ENCODE measurements at places on chromosomes 2 and 18.

DNA sequence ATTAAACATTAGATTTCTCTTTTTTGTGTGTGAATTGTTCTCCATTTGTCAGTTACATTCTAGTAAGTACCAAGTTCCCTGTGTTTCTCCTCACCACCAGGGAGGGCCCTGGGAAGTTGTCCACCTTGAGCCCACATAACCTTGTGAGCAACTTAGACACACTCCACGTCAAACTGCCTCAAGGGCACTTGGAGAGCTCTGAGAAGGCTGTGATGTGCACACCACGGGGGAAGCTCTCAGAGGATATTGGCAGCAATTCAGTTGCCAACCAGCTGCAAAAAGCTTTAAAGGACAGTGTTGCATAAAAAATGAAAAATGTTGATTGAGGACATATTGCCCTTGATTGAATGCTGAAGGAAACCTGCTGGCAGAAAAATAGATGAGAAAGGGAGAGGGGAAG, 743.6 kb downstream of the RNF144A start:
- no peak for DNase-seq

GRCh38 chr2:113672326-113672932, 45.4 kb downstream of the RABL2A start:
- no peak for DNase-seq

DNA sequence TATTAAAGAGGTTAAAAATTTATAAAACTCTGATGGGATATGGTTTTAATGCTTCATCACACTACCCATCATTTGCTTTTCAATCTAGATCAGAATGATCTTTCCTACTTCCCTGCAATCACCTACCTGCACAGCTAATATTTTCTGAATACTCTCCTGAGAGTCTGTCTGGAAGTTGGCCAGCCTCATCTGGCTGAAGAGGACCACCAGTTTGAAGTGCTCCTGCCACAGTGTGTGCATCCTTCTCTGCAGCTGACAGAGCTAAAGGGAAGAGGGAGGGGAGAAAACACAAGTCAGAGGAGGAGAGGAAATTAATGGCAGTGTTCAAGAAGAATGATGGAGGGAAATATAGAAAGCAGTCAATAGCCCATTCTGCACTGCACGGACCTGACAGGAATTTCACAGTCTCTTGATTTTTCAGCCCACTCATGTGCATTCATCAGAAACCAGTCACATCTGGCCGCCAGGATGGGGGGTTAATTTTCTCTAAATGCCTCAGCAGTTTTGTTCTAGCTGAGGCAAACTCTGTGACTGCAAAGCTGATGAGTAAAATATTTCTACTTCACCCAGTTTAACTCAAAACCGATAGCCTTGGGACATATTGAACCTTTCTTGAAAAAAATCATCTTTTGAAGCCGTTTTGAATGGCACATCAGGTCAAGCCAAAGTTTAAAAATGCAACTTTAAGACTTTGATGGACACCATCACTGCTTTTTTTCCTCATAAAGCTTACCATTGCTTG, 201.8 kb upstream of the KLHL14 start:
- DNase-seq: no peak

- peak; percentile 80 for DNase-seq
Observed at GRCh38 chr2:105072039-105072438, 34.2 kb downstream of the MRPS9 start.

GRCh38 chr2:6914828-6915227, 2.4 kb upstream of the RNF144A start:
- no peak for DNase-seq

DNA sequence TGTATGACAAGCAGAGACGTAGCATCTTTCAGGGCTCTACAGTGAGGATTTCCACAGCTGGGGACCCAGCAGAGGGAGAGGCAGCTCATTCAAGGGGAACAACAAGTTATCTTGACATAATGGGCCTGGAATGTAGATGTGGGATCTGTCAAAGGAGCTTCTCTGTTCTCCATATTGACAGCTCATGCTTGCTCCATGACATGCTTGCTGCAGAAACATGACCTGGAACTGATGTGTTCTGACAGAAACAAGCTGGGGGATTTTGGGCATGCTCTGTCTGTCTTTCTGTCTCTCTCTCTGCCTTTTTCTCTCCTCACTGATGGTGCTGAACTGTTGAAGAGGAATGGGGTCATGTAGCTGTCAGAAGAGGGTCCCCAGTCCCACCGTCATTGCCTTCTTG, 79.6 kb downstream of the MMADHC start:
- DNase-seq: no peak

DNA sequence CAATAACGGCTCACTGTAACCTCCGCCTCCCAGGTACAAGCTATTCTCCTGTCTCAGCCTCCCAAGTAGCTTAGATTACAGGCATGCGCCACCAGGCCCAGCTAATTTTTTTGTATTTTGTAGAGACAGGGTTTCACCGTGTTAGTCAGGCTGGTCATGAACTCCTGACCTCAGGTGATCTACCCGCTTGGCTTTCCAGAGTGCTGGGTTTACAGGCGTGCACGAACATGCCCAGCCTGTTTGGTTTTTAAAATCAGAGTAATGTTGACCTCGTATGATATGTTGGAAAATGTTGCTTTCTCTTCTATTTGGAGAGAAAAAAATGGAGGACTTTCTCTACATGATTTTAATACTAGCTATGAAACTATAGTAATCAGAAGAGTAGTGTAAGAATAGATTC, 386.2 kb downstream of the PTH2R start:
- DNase-seq: no peak

- DNase-seq: no peak
Observed at GRCh38 chr2:164260506-164260905, 360.8 kb downstream of the GRB14 start.

DNA sequence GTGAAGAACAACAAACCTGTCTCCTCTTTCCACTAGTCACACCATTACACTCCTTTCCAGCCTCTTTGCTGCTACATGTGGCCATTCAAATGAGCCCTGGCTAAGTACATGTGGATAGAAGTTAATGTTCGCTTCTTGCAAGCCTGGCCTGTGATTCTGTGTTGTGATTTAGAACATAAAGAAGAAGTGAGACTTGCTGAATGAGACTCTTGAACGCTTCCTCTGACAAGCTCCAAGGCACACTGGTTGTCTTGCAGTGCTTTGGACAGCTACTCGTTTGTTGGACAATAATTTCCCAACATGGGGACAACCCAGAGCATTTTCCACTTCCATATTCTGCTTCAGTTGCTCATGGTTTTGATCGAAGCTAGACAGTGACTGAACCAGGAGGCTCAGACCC, 57.3 kb downstream of the CCDC74A start:
- DNase-seq: no peak

DNA sequence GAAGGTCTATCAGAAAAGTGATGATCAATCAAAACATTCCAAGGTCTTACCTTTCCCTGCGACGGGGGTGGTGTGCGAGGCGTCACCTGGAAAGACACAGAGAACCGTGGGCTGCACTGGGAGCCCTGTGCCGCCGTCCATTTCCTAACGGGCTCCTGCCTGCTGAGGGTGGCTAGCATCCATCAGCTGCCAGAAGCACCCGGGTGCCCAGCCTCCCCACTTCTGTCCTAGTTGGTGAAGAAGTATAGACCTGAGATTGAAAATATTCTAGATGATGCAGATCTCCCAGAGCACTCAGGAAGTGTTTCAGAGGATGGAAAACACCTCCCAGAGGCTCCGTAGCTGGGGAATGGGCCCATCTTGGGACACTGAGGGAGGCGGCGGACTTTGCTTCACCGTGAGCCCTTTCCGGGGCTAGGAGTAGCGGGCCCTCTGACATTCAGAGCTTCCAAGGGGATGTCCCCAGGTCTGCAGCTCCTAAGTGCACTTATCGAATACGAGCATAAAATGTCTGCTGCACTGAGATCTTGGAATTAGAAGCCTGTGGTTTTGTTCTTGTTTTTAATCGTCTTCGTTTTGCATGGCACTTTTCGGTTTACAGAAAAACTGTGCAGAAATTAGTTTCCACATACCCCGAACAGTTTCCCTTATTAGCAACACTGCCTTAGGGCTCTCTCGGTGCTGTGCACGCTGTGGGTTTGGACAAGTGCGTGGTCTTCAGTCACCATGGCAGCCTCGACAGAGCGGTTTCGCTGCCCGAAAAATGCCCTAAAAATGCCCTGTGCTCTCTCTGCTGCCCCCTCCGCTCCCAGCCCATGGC, 143.5 kb downstream of the MBP start:
- DNase-seq: peak; percentile 60

- DNase-seq: no peak
Observed at GRCh38 chr2:171834286-171834685, 59.8 kb downstream of the SLC25A12 start.

DNA sequence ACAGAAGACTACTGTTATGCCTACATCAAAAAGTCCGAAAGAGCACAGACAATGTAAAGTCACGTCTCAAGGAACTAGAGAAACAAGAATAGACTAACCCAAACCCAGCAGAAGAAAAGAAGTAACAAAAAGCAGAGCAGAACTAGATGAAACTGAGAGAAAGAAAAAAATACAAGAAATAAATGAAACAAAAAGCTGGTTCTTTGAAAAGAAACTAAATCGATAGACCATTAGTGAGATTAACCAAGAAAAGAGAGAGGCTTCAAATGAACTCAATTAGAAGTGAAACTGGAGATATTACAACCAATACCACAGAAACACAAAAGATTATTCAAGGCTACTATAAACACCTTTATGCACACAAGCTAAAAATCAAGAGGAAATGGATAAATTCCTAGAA, 271.8 kb downstream of the MBD2 start:
- DNase-seq: no peak

- no peak for DNase-seq
Observed at GRCh38 chr2:148259674-148260073, 238.8 kb downstream of the MBD5 start.

DNA sequence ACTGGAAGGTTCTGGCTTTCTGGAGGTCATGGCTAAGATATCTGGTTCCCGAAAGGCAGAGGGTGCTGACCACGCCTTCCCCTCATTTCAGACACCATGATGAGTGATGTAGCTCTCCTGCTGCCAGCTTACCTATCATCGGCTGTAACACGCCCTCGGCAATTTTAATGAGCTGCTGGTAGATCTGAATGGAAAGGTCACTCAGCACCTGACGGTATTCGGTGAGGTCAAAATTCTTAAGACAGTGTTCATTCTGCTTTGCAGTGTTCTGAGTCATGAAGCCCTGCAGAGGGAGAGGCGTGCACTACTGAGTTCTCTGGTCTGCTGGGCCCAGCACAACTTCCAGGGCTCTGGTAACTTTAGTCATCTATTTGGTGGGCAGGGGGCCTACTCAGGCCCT, 25.7 kb upstream of the ACAA2 start:
- no peak for DNase-seq

DNA sequence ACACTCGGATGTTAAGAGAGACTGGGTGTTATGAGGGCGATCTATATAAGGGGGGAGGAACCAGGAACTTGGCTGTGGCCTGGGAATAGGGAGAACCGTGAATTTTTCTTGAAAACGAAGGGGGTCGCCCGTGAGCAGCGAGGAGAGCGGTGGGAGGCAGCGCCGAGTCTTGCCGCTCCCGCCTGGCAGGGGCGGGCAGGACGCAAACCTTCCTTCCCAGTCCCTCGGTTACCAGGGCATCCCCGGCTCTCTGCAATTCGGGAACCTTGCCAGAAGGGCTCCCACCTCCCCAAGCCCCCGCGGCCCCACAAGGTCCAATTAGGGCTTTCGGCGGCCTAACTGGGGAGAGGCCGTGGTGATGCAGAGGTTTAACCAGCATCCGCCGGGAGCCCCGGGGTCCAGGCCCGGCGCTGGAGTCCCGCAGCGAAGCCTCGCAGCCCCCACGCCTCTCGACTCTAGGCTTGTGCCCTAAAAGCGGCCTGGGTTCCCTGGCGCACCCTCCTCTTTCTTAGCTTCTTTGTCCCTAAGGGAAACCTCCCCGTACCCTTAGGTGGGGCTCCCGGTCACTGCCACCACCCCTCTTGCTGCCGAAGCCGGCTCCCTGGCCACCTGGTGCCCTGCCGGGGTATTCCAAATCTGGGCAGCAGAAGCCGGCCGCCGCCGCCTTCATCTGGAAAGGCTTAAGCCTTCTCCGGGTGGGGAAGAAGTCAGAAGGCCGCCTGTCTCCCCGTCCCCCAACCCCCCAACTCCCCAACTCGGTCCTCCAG, 680 bp upstream of the FHOD3 start:
- no peak for DNase-seq

GRCh38 chr2:161426455-161426921, 10.4 kb downstream of the TBR1 start:
- no peak for DNase-seq

DNA sequence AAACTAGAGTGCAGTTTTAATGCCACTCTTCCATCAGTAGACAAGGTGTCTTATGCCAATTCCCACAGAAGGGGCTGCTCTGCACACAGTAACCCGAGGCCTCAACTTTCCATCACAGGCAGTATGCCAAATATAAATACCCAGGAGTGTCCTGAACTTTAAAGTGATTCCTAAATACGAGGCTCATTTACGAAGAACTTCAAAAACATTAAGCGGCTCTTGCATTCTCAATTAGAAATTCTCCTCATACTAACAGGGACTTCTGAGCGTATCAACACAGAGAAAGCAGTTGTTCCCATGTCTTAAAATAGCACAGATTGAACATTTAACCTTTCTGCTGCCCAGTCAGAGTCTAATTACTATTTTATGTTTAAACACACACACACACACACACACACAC, 638.6 kb downstream of the ERBB4 start:
- DNase-seq: no peak

DNA sequence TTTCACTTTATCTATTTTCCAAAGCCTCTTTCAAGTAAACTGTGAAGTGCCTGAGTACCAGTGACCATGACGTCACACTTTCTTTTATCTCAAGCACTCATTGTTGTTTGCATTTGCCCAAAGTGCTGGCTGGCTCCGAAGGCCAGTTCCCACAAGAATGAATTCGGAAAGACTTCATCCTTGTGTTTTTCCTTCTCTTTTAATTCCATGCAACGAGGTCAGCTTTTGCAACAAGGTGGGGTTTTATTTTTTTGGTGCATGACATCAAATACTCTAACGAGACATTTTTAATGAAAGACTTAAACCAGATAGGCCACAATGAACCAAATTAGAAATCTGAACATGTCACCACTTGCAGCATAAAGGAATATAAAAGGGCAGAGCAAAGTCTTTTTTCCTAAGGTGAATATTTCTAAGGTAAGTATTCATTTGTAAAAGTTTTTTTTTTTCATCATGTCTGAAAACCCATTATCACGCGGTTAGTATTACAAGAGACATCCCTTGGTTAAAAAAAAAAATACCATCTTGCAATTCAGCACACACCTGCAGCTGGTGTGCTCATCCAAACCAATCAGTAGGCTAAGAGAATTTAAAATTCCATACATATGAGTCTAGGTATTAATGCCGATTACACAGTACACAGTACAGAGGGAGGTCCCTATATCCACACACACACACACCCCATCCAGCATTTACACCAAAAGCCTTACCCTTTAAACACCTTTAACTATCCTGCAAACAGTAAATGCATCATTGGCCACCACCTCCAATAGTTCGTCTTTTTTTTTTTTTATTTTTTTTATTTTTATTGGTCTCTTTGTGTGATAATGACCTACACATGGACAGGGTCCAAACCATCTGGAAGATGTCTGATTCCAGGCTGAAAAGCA, 2.3 kb downstream of the ARL4C start:
- no peak for DNase-seq

GRCh38 chr2:157194097-157194688, 63.3 kb upstream of the GALNT5 start:
- DNase-seq: no peak

- no peak for DNase-seq
Observed at GRCh38 chr2:129092956-129093355, 774.3 kb upstream of the HS6ST1 start.
